ENCODE measurements at places on chromosomes 4 and X.

DNA sequence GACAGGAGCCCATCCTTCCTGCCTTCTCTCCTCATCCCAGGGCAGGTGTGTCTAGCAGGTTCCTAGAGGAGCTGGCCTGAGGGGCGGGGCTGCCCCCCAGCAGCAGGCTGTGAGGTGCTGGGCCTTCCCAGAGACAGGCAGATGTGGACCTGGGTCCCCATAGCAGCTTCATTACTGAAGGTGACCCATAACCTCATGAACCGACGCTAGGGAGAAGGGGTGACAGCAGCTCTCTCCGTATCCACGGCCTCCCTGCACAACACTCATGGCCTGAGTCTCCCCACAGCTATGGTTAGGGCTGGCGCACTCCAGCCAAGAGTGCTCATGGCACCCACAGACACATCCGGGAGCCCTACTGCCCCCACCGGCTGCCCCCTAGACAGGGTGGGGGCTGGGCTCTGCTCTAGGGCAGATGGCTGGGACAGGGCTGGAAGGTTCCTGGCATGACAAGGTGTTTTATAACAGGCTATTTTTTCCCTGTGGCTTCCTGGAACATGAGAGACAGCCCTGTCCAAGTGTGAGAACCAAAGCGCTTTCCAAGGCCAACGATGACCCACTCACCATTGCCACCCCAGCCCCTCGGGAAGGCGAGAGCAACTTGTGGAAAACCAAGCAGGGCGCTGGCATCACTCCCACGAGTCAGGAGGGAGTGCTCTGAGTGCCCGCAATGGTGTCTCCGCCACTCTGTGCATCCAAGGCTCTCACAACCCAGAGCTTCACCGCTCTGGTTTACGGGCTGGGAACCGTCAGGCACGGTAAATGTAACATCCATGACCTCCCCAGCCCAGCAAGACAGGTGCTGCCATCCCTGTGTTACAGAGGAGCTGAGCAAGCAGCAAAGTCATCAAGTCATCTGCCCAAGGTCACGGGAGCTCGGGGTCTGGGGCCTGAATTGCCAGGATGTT is 59.8 kb downstream of the ACOX3 start:
- DNase-seq, result no peak

- no peak for DNase-seq
Measured at GRCh38 chr4:90486346-90486745, 359.2 kb downstream of the CCSER1 start.

DNA sequence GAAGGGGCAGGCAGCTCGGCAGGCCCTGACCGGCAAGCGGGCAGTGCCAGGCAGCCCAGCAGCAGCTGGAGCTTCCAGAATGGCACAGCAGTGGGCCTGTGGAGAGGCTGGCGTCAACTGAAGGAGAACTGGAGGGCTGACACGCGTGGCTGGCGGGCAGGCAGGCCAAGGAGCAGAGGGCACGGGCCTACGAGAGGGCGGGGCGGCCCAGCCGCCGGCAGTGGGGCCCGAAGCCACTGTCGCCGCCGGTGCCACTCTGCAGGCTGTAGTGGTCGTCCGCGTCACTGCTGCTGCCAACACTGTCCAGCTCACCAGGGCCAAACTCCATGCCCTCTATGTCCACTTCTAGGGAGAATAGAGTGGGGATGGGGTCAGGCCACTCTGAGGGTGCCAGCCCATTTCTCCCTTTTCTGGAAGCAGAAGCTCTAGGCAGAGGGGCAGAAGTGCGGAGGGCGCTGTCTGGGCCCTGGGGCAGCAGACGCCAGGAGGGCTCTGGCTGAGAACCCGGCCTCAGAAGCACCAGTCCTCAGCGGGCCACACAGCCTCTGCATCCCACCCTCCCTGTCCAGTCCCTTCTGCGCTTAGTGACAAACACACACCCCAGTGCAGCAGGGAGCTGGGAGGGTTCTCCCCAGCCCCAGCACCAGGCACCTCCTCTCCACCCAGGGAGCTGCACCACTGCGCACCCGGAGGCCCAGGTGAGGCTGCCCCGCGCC is 8.6 kb upstream of the HAUS3 start:
- DNase-seq, result no peak

GRCh38 chr4:133149932-133150471 is 908 bp downstream of the PCDH10 start:
- DNase-seq, result no peak

GRCh38 chr4:141713771-141714445 is 77.5 kb downstream of the IL15 start:
- DNase-seq, result no peak

GRCh38 chrX:139831675-139832456 is 101.0 kb downstream of the ATP11C start:
- DNase-seq, result no peak

DNA sequence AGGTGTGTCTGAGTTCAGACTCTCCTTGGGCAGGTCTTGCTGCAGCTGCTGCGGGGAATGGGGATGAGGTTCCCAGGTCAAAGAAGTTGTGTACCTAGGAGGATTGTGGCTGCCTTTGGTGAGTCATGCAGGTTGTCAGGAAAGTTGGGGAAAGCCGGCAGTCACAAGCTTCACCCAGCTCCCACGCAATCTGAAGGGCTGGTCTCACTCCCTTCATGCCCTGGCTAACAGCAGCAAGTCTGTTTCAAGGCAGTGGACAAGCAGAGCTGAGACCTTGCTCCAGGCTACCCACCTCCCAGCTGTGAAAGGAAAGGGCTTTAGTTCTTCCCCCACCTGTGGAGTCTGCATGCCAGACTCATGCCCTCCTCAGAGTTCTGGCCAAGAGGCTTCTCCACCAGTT is 287.2 kb downstream of the DTHD1 start:
- DNase-seq, result no peak

- DNase-seq, result no peak
Measured at GRCh38 chr4:37951461-37952352, 8.5 kb upstream of the PTTG2 start.

GRCh38 chrX:39779952-39780783 is 317.6 kb downstream of the BCOR start:
- no peak for DNase-seq

DNA sequence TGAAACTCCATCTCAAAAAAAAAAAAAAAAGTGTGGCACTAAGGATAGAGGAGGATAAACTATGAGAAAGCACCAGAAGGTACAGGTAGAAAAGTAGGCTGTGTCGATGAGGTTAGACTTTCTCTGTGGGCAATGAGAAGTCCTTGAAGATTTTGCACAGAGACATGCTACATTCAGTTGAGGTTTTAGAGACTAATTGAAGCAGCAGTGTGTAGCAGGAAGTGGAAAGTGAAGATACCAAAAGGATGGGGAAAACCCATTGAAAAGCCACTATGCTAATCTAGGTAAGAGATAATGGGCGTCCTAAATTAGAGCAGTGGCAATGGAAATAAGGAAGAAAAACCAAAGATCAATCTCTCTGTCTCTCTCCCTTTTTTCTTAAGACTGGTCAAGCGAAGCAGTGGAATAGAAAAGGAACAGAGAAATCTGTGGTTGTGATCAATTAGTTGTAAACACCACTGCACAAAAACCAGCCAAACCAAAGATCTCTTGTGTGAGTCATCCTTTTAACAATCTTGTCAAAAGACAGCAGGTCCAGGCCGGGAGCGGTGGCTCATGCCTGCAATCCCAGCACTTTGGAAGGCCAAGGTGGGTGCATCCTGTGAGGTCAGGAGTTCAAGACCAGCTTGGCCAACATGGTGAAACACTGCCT is 3.5 kb downstream of the SPINK2 start:
- no peak for DNase-seq

- DNase-seq, result no peak
Measured at GRCh38 chrX:153669174-153669890, 4.3 kb downstream of the PNCK start.

- DNase-seq, result no peak
Measured at GRCh38 chr4:5810770-5811430, 82.0 kb downstream of the CRMP1 start.

DNA sequence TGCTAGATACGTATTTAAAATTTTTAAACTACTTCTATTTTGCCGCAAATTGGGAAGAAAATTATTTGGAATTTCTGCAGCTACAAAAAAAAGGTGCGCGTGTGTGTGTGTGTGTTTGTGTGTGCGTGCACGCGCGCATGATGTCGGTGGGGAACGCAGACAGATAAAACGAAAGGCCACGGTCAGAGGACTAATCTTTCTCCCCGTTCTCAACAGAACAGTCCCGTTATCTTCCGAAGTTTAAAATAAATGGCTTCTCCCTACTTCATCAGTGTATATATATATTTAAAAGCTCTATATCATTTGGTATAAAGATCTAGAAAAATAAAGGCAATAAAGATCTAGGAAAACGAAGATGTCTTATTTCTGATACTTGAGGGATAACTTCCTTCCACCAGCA is 1.5 kb downstream of the MGARP start:
- DNase-seq, result no peak

DNA sequence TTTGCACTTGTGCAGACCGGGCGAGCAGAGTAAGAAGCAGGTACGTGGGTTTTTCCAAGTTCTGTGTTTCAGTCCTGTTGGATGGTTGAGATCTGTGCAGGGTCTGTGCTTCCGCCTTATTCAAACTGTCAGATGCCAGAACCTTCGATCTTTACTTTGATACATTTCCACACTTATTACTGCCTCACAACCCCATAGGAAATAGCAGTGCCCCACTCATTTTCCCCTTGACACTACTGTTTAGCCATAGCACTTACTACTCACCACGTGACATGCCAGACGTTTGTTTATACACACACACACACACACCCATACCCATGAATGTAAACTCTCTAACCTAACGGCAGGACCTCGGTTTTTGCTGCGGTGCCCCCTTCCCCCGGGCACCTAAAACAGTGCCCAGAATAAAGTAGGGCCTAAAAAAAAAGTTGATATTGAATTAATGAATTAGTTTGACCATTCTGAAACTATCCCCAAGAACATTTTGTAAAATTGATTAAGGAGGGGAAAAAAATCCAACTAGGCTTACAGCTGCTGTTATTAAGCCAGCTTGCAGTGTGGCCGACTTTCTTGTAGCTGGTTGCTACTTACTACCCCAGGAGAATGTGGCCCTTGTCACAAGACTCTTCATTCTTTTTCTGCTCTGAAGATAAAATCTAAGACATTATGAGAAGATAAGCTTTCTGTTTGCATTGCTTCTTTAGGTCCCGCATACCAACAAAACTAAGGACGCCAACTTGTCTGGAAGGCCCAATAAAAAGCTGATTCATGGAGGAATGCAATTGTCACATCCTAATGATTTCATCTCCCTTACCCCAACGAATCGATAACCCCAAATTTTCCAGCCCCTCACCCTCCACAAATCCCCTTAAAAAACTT is 704 bp upstream of the SEPSECS start:
- DNase-seq, result no peak

- DNase-seq, result no peak
Measured at GRCh38 chr4:72582853-72583252, 13.8 kb upstream of the ADAMTS3 start.

GRCh38 chrX:10631416-10632145 is 11.2 kb upstream of the MID1 start:
- no peak for DNase-seq

- no peak for DNase-seq
Measured at GRCh38 chrX:120301960-120302359, 9.3 kb downstream of the TMEM255A start.

GRCh38 chr4:83782591-83782990 is 246.7 kb downstream of the GPAT3 start:
- DNase-seq, result no peak

DNA sequence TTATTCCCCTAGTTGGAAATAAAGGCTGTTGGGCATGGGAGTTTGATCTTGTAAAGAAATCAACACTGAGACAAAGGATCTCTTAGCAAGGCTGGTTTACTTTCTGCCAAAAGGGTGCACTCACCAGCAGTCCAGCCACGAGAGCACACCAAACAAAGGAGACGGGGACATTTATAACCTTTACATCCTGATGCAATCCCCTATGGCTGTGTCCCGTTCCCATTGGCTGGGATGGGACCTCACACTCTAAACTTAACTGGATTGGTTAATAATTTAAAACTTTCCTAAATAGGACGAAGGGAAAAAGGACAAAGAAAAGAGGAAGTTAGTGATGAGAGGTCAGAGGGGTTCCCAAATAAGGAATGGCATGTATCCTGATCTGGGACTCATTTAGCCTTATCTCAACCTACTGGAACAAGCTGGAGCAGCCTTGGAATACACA is 17.9 kb downstream of the METAP1 start:
- DNase-seq, result no peak

GRCh38 chrX:111914398-111915090 is 38.6 kb downstream of the TRPC5OS start:
- no peak for DNase-seq

DNA sequence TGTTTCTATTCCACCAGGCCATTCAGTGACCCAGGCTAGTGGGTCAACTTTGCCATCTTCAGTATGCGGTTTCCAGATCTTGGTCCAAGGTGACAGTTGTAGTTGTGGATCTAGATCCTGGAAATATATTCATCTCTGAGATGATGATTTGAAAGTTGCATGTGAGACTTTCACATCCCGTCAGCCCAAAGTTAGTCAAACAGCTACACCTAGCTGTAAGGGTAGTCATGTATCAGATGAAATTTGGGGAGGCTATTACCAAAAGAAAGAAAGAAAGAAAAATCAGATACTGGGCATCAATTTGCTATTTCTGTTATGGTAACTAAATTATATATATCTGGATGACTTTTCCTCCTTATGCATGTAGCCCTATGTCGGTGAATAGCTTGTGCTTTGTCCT is 259.4 kb upstream of the ARX start:
- no peak for DNase-seq

GRCh38 chr4:81116566-81116965 is 86.1 kb downstream of the BMP3 start:
- DNase-seq, result no peak

- DNase-seq, result no peak
Measured at GRCh38 chr4:2352171-2352570, 66.3 kb downstream of the ZFYVE28 start.

- DNase-seq, result no peak
Measured at GRCh38 chrX:119604766-119605463, 1.3 kb downstream of the NKRF start.

DNA sequence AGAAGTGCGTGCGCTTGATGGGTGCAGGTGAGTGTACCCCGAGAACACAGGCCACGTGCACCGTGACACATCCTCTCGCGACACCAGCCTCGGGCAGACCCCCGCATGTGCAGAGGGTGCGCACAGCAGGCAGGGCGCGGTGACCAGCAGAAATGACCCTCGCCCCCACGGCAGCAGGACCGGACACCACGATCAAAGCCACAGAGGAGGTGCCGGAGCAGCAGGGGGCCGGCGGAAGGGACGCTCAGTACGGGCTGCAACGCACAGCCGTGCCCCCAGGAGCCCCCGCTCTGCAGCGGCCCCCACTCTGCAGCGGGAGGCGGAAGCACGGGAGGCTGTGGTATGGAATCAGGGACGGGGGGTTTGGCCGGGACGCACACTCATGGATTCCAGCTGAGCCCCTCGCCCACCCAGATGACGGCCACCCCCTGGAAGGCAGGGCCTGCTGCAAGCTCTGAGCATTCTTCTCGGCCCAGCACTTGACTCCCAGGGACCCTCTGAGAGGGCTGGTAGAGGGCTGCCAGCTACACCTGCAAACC is 17.1 kb downstream of the PPP2R3B start:
- DNase-seq, result no peak

All from vagina (tissue), 2 donors.